Bronchial epithelial cell (primary cell): ENCODE measurements at places on chromosomes 6 and 20.

- peak; percentile 74 for DNase-seq
Observed at GRCh38 chr6:26296857-26297648, 67.9 kb upstream of the BTN3A2 start.

DNA sequence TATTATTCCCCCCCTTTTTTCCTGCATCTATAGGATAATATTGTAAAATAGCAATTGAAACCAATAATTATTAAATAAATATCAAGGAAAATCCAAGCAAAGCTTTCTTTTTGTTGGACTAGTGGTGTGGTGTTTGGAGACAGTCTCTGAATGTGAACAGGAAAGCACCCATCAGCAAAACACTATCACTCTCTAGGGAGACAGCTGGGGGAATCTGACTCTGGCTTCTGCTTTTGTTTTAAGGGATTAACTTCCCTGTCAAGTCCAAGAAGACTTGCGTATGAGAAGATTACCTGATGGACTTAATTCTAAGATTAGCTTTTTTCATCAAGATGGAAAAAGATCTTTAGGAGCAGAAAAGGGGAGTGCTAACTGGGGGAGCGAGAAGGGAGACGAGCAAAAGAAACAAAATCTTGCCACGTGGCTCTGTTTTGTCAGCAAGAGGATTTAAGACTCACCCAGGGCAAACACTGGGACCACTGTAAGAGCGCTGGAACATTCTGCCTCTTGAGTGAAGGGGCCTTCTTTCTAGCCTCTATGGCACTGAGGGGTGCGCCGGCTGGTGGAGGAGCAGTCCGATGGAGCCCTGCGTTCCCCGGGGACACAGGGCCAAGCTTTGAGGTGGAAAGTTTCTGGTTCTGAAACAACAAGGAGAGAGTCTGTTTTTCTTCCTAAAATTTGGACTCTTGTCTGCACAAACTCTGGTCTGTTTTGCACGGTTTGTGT lies 570 bp downstream of the TULP4 start:
- DNase-seq, result no peak

- DNase-seq, result no peak
Observed at GRCh38 chr6:34059136-34059731, 86.7 kb downstream of the GRM4 start.

GRCh38 chr6:17580518-17581048 lies 19.5 kb upstream of the FAM8A1 start:
- no peak for DNase-seq
